ENCODE measurements at places on chromosomes 2 and 18. TPM values are rescaled to one million over a fixed set of nuclear protein-coding genes. Genes with fewer than 3 reads are reported as not detected.

DNA sequence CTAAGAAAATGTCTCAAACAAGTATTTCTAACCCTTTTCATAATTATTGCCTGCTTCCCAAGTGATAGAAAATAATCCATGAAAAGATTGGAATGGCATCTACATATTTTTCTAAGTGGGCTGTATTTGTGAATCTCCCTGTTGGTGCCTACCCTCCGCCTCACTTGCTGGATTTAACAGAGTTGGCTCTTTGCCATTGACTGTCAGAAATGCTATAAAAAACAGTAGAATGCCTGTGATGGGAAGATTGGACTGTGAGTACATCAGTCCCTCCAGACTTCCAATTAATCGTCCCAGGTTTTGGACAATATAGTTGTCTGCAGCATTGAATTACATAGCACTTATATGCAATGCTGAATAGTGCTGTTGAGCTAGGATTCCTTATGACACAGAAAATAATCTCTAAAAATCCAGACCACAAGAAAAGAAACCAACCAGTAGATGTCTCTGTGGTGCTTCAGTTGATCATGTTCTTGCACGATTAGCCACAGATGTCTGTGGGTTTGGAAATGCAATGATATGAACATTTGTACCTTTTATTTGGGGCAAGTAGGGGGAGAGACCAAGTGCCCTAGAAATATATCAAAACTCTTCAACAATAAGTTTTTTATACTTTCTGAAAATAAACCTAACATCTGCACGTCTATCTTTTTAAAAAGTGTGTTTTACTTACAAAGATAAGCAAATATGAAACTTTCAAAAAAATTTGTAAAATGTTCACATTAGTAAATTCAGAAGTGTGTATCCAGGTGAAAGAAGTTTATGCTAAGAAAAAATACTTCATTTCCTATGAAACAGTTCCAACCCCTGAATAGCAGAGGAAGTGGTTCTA lies 88.5 kb downstream of the DYNAP start:
- no peak for DNase-seq

The RELCH gene
- 11.1 TPM for total RNA-seq

The SLC8A1 gene
- total RNA-seq = 999 TPM

GRCh38 chr2:54845514-54845913 lies 122.1 kb downstream of the EML6 start:
- DNase-seq = no peak

DNA sequence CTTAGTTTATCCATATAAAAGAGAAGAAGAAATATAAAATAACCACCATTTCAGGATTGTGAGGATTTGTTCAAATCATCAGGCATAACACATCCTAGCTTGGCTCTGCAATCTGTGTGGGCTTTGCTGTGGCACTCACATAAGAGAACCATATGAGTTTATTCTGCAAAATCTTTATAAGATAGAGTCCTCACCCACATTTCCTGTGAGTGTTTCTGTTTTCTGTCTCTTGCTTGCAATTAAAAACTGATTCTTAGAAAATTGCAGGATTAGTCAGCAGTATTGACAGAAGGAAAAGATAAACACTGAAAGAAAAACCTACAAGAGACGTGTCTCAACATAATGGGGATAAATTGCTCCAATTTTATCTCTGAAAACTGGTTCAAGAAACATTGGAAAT lies 258.5 kb downstream of the RND3 start:
- no peak for DNase-seq

GRCh38 chr2:88481691-88482336 lies 29.3 kb upstream of the FOXI3 start:
- no peak for DNase-seq

DNA sequence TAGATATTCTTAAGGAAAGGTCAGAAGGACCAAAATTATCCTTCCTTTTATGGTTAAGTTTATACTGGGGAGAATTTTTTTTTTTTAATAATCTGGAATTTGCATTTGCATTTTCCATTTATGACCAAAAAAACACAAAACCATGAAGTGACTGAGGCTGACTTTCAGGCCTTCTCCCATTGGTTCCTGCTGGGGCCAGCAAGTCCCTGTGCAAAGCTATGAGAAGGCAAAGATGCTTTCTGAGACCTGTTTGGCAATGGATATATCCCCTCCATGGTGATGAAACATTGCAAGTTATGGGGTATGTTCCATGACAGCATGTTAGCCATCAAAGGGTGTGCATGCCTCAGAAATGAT lies 60.8 kb downstream of the KIAA2012 start:
- no peak for DNase-seq

- no peak for DNase-seq
Observed at GRCh38 chr2:241957276-241957675, 87.7 kb downstream of the RTP5 start.

The REG3A gene
- not detected for total RNA-seq

- no peak for DNase-seq
Observed at GRCh38 chr2:66957677-66958076, 439.5 kb upstream of the ETAA1 start.

- DNase-seq = no peak
Observed at GRCh38 chr2:156379071-156379470, 46.5 kb upstream of the NR4A2 start.

The TMEM169 gene
- total RNA-seq = 0.24 TPM

DNA sequence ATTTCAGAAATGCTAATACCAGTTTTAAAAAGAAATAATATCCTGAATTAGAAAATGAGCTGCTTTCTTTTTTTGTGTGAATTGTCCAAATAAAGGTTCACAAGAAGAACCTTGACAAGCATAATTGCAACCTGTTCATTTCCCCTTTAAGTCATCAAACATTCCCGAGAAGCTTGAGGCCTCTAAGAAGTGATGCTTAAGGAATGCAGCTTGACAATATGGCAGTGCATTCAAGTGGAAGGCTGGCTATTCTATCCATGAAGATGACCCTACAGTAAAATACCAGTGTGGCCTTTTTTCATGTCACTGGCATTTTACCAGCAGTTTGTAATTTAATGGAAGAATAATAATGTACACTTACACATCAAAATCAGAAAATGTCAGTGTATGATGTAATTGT lies 216.7 kb downstream of the CTNNA2 start:
- DNase-seq = no peak

The FOXI3 gene
- not detected for total RNA-seq

DNA sequence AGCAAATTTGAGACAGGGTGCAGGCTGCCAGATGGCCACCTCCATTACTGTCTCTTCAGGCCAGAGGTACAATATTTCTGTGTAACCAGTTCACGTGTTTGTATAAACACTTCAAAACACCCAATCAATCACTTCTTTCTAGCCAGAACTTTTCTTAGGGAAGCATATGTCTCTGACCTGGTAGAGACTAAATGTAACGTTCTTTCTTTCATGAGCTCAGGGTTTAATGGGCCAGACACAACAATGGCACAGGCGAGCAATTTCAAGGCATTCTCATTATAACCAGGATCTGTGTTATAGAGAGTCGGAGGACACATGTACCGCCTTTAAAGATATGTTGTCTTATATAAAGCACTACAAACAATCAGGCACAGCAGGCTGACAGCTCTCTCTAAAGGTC lies 1846.4 kb upstream of the PIK3C3 start:
- no peak for DNase-seq

- DNase-seq = no peak
Observed at GRCh38 chr2:146451972-146452371, 1392.9 kb upstream of the ACVR2A start.

DNA sequence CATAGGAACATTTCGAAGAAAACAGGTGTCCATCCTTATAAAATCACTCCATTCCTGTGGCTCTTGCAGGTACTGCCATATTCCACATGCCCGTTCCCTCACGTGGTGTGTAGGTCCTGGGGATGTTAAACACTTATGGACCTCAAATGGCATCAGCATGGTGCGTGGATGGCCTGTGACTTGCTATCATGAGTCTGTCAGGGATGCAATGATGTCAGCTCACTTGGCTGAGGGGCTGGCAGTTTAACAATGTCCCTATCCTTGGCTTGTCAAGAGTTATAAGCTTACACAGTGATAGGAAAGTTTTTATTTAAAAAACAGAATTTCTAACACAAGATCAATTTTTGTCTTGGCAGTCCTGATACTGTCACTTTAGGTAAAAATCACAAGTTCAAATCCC lies 28.8 kb downstream of the MAIP1 start:
- DNase-seq = no peak

GRCh38 chr2:227615906-227616305 lies 1.3 kb upstream of the SCYGR3 start:
- DNase-seq = no peak

GRCh38 chr18:50190236-50190635 lies 4.7 kb downstream of the MYO5B start:
- no peak for DNase-seq

The ELOA2 gene
- not detected for total RNA-seq

- no peak for DNase-seq
Observed at GRCh38 chr2:45287045-45287444, 277.8 kb upstream of the SIX2 start.

DNA sequence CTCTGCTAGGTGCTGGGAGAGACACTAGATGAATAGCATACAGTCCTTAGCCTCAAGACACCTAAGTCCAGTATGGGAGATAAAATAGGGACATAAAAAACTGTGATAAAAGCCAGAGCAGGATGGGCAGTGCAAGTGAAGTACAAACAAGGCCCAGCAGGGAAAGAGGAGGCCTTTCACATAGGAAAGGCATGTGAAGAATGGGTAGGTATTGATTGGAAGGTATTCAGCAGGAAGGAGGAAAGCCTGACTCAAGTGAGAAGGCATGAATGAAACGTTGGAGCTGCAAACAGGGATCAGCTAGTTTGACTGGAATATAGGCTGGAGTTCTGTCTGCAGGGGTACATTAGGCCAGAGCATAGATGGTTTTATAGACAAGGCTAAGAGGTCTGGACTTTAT lies 11.0 kb upstream of the CXCR4 start:
- DNase-seq = no peak

GRCh38 chr2:147542351-147542750 lies 302.5 kb upstream of the ACVR2A start:
- no peak for DNase-seq

GRCh38 chr2:23314687-23315086 lies 70.3 kb upstream of the KLHL29 start:
- DNase-seq = no peak

DNA sequence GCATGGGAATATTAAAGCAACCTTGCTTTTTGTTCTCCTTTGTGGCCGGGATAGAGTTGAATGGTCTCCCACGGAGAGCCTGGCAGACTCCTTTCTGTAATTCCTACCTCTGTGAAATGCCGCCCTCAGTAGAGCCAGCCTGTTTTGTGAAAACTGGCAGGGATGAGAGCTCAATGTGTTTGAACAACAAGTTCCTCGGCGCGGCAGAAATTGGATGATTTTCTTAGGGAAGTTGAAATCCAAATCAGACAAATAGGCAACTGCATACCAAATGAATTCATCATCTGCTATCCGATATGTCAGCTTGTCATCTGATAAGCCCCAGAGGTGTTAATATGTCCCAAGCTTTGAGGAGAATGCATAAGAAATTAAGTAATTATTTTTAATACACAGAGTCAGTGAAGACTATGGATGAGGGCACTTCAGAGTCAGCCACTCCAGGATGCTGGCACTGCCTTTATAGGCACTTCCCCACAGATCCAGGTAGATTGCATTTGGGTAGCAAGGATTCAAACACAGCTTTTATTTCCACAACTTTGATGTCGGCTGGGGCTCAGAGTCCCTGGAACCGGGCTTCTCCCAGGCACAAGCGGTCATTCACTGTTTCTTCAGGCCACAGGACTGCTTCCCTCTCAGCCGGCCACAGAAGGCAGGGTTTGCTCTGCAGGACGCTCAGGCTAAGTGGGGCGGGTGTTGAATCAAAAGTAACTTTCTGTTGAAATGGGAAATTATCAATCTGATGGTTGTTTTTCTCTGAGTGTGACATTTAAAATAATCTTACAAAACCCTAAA lies 82.8 kb upstream of the REV1 start:
- no peak for DNase-seq

The ST6GAL2 gene
- 0.38 TPM for total RNA-seq

DNA sequence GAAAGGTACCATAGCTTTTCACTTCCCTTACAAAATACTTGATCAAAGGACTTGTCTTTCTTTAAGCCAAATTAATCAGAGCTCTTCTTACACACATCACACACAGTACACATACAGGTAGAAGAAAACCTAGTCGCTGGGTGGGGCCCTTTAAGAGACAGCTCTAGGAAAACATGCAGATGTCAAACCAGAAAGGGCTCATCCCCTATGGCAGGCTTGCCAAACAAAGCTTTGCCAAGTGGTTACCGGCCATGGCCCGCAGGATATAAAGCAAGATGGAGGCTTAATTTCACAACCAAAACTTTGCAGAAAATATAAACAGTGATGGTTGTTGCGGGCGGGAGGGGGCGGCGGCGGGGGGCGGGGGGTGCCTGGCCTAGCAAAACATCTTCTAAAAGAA lies 2156.0 kb upstream of the PIK3C3 start:
- no peak for DNase-seq

DNA sequence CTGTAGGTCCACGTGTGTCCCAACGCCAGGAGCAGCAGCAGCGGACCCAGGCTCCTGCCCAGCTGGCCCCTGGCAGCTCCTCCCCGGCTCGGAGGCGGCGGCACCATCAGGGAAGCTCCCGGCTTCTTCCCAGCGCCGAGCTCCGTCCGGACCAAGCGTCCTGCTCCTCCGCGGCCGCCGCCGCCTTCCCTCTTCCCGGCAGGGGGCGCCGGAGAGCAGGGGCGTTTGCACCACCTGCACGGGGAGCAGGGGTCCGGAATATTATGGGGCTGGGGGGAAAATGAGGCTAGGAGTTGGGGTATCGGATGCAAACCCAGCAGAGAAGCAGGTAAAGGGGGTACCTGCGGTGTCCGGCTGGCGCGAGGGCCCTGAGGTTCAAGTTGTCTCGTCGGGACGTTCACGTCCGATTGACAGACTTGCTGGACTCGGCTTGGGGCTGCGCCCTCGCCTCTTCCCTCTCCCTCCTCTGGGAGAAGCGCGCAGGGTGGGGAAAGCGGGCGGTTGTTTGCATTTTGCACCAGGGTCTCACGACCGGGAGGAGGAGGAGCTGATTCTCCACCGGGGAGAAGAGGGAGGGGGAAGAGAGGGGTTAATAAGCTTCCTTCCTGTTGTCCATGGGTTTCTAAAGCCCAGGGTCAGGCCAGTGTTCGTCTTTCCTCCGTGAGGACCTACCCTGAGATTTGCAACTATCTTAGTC lies at the start of gene CCBE1:
CCBE1 (minus strand) TSS at position 188 of the 697 bp plus-strand sequence.
- DNase-seq = peak; percentile 77

DNA sequence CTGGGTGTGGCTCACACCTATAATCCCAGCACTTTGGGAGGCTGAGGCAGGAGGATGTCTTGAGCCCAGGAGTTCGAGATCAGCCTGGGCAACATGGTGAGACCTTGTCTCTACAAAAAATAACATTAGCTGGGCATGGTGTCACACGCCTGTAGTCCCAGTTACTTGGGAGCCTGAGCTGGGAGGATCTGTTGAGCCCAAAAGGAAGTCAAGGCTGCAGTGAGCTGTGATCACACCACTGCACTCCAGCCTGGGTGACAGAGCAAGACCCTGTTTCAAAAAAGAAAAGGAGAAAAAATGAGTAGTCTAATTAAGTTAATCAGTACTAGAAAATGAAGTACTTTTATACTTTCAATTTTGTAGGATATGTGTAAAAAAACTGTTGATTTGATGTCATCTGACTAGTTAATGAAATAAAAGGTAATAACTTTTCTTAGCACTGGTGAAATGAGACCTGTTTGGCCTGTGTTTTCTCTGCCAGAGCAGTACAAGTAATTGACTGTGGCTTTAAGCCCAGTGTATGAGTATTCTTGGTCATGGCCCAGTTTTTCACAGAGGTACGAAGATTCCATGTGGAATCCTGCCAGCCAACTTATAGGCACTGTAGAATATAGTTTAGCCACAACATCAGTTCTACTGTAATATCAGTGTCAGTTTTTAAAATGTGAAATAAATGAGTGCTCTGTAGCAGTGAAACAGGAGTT lies 35.8 kb downstream of the MFSD6 start:
- DNase-seq = no peak

- DNase-seq = no peak
Observed at GRCh38 chr2:193518041-193518817, 1323.5 kb upstream of the TMEFF2 start.

- no peak for DNase-seq
Observed at GRCh38 chr18:9366126-9366714, 31.6 kb downstream of the TWSG1 start.

Measured in Right ventricle myocardium inferior (tissue), 1 donor.